ENCODE measurements at places on chromosomes 11 and 22.

GRCh38 chr11:33835143-33835878, 56.6 kb downstream of the LMO2 start:
- peak; percentile 3 for DNase-seq

DNA sequence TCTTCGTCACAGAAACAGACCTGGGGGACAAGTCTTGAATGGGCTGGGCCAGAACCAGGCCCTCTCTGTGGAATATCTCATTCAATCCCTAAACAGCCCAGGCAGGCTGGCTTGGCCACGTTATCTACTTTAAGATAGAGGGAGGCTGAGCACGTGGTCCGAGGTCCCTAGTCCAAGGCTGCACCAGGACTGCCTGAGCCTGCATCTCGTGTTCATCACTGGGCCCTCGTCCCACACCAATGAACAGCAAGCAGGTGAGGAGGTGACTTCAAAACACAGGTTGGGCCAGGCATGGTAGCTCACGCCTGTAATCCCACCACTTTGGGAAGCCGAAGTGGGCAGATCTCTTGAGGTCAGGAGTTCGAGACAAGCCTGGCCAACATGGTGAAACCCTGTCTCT, 20.3 kb upstream of the FGF3 start:
- no peak for DNase-seq

DNA sequence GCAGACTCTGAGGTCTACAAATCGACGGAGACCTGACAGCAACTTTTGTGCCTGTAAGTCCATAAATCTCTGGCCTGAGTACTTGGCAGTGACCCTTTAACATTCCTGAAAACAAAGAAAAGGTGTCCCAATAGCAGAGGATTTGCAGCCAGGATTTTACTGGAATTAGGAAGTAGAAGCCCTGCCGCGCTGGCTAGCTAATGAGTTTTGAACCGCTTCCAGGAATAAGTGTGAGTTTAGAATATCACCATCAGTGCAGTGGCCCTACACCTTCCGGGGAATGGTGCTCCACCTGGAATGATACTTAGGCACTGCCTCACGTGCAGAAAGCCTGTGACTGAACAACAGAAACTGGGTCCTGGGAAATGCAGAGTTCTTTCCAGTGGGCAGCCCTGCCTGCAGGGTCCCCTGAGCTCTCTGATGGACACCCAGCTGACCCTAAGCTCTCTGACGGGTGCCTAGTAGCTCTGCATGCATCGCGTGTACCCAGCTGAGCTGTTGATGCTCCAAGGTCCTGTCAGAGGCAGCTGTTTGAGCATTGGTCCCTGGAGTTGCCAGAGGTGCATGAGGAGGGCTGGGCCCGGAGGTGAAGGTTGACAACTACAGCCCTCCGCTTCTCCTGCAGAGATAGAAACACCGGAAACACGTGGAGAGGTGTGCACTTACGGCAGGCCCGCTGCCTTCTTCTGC, 380.9 kb downstream of the TBC1D22A start:
- DNase-seq = no peak

- DNase-seq = no peak
Observed at GRCh38 chr11:44532809-44533208, 32.7 kb upstream of the CD82 start.

DNA sequence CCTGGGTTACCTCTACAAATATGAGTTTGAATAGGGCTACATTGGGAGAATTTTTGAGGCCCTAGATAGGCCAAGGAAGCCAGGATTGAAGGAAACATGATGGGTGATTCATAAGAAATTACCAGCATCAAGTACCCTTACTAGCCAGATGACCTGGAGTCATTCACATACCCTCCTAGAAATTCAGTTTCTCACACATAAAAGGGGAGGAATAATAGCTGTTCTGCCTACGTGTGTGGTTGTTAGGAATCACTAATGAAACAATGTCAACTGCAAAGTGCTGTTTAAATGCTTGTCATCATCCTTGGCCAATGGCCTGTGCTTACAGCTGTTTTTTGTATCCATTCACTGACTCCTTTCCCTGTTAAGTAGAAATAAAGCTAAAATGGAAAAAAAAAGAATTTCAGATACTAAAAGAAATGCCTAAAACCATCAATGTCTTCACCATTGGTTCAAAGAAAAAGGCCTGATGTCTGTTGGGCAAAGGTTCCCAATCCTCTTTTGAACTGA, 114.4 kb downstream of the NCAM1 start:
- no peak for DNase-seq

GRCh38 chr11:110912437-110912836, 200.2 kb upstream of the ARHGAP20 start:
- DNase-seq = no peak

DNA sequence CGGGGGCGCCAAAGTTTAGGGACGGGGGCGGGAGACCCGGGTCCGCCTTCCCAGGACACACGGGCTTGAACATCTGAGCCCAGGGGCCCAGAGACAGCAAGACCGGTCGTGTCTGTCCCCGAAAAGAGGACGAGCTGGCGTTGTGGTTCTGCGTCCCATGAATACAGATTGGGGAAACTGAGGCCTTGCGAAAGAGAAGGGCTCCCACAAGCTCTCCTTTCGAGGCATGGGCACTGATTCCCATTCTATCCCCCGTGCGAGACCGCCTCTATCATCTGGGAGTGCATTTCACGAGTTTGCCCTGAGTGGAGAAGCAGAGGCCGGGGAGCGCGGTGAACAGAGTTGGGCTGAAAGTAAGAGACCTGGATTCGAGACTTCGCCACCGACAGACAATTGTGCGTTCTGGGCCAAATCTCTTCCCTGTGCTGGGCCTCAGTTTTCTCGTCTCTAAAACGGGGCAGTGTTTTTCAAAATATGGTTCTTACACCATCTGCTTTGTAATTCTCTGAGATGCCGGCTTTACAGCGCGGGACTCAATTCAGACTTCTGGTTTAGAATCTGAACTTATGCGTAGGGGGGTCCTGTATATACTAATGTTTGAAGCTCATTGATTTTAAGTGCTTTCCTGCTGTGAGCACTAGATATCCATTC, 471 bp downstream of the RNF185 start:
- DNase-seq = no peak

DNA sequence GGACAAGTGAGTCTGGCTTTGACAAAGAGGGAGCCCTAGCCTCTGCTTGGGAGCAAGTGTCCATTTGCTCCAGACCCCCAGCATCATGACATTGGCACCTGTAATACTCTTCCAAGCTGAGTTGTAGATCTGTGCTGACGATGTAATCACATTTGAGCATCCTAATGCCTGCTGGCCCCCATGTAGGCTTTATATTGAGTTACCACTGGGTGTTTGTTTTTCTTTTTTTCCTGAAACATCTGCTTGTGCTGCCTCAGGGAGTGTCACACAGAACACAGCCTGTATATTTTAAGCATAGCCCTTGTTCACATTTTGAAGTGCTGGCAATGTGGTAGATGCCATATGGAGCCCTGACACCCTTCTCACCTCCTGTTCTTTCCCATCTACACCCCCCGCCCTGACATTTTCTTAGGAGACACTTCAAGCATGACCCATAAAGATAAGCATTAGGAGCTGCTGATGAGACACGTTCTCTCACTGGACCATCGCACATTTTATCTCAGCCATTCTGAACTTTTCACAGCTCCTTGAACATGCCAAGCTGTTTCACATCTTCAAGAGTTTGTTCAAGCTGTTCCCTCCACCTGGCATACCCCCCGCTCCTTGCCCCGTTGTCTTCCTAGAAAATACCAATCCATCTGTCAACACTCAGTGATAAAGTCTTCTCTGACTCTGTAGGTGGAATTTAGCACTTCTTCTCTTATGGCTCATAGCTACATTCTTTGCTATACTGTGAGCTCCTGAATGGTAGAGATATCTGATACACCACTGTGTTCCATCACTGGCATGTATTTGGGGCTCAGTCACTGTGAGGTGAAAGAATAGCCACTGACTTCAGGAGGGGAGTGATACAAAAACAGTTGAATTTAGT, 128.7 kb downstream of the TRIM44 start:
- no peak for DNase-seq

DNA sequence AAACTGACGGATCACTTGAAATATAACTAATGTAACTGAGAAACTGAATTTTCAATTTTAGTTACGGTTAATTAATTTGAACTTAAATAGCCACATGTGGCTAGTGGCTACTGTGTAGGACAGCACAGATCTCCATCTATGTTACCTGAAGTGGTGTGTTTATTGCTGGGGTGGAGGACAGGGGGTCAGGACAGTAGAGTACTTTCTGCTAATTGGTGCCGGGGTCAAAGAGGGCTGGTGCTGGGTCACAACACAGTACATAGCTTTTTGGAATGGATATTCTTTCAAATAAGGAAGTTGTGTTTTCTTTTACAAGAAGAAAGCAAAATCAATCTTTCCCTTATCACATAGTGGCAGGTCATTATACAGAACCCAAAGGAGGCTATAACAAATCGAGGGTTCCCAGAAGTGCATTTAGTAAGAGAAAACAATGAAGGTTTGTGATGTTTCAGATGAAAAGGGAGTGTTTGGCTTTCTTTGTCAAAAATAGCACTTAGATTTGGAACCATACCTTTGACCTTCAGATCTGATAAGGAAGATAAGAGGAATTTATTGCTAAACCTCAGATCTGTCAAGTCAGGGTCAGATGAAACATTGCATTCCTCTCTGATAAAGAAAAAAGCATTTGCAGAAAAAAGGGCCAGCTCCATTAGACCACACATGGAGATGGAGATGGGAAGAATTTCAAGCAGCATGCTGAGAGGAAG, 384.5 kb downstream of the AASDHPPT start:
- DNase-seq = no peak

DNA sequence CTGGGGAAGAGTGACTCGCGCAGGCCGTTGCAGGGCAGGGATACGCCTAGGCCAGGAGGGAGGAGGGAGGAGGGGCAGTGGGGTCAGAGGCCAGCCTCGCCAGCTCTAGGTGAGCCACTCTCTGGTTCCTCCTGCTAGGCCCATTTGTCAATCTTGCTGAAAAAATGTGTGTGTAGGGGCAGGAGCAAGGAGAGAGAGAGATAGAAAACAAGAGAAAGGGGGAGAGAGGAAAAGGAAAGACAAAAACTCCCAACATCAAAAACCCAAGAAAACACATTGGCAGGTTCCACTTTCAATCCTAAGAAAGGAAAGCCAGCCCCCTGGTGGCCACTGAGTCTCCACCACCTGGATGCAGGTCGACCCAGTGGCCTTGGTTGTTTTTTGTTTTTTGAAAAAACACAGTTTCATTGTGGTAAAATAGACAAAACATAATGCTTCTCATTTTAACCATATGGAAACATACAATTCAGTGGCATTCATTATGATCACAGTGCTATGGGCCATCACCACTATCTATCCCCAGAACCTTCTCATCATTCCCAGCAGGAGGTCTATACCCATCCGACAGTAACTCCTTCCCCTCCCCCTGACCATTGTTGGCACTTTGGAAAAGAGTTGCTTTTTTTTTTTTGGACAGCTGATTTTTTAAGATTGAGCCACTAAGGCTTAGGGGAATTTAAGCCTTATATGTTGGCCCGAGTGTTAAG, 10.9 kb downstream of the OMP start:
- no peak for DNase-seq

- DNase-seq = no peak
Observed at GRCh38 chr11:74572349-74572748, 20.0 kb upstream of the POLD3 start.

DNA sequence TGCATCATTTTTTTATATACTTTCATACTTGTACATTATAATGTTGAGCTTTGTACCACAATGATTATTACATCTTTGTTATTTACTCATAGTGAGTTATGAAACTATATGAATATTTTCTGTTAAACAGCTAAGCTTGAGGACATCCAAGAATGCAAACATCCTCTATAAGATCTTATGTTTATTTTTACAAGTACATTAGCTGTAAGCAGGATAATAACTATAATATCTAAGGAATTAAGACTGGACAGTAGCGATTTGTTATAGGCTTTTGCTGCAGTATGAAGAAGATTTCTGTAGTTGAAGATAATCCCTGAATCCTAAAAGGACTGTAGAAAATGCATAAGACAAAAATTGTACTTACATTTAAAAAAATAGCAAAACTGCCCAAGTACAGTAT, 176.0 kb downstream of the METTL15 start:
- no peak for DNase-seq

GRCh38 chr22:22738959-22739585, 94.7 kb downstream of the GGTLC2 start:
- DNase-seq = no peak

DNA sequence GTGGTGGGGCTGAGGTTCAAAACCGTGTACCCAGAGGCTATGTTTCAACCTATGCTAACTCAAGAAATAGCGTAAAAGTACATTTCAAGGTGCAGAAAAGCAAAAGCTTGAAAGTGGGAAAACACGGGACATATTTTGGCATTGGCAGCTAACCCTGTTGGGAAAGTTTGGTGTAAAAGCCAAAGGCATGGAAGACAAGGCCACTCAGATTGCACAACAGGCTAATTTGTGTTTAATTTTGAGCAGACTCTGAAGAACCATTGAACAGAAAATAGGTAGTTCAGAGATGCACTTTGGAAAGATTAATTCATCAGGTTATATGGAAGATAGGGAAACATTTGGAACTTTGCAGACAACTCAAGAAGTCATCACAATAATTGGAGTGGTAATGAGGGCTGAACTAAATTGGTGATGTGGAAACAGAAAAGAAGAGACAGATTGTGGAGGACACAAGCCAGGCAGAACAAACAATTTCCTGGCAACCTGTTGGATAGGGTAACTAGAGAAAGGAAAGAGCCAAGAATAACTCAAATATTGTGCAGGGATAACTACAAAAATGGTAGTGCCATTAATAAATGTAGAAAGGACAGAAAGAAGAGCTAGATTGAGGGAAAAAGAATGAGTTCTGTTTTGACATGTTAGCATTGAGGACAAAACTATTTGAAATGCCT, 140.5 kb upstream of the PGR start:
- no peak for DNase-seq

DNA sequence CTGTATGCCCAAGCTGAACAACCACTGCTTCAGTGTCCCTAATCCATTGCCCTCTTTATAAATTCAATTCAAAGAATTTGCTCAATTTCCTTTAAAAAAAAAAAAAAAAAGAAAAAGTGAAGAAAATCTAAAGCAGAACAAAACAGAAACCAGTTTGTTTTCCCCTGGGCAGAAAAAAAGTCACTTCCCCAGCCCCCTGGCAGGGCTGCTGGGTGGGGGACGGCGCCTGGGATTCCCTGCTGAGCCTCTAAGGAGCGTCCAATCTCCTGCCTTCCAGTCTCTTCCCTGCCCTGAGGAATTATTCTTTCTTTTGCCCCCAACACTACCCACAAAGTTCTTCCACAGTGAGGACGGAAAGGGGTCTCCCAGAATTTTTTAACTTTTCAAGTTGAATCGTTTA, 23.9 kb downstream of the DKK3 start:
- DNase-seq = no peak

GRCh38 chr22:39526736-39527171, 5.8 kb downstream of the RPS19BP1 start:
- no peak for DNase-seq
